ENCODE measurements at places on chromosomes 13 and 19.

DNA sequence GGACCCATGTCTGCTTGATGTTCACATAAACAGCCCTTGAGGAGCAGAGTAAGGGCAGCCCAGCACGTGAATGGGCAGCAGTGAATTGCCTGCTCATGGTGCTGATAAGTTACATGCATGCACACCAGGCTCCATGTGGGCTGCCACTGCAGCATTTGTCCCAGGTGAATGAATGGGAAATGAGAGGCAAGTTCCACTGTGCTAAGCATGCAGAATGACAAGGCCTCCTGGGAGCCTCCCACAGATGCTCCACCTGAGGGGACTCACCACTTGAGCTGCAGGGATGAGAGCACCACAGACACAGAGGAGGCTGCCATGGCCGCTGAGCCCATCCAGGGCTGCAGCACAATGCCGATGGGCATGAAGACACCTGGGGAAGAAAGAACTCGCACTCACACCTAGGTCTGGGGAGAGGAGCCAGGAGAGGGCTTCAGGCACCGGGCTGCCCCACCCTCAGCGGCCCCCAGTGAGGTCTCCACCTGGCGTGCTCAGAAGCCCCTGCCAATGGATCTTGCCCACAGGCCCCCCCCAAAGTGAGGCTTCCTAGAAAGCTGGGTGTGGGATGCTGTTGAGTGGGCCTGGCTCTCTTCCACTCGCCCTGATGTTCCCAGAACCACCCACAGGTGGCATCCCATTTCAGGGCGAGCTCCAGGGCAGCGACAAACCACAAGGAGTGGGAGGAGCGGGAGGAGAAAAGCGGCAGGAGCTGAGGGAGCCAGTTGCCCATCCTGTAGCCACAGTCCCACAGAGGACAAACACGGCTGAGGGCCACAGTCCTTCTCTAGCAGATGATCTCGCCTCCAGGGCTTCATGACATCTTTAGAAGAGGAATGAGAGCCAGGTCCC is 73.8 kb downstream of the CCDC70 start:
- DNase-seq, result no peak

DNA sequence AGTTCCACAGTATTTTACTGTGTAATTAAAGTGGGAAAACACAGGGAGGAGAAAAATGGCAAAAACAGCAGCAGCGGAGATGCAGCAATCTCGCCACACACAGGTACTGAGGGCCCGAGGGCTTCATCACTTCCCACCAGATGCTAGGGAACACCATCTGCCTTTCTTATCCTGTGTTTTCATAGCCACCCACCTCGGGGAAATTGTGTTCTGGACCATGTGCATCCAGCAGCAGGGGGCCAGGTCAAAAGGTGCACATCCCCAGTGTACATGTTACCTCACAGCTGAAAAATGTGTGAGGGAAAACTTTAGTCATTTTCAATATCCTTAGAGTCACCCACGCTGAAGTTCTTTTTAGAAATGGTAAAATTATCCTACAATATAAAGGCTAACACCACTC is 30.2 kb downstream of the PDCD5 start:
- no peak for DNase-seq

DNA sequence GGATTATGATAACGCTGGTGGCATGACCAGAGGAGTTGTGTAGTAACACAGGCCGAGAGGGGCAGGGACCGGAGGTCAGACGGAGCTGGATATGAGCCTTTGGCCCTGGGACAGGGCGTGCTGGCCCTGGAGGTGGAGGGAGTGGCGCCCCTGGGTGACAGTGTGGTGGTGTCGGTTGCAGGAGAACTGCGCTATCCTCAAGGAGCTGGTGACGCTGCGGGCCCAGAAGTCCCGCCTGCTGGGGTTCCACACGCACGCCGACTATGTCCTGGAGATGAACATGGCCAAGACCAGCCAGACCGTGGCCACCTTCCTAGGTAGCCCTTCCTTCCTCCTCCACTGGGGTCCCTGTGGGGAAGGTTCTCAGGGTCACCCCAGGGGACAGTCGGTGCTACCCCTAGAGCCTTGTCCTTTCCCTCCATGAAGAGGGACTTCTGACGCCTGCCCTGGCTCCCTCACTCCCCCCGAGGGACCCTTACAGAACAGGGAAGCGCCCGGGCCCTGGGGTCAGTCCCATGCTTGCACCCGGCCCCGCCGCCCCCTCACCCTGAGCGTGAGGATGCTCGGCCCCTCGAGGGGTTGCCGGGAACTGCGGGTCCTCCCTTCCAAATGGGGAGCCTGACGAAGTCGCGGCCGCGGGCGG is 12.8 kb upstream of the ZNF554 start:
- no peak for DNase-seq

DNA sequence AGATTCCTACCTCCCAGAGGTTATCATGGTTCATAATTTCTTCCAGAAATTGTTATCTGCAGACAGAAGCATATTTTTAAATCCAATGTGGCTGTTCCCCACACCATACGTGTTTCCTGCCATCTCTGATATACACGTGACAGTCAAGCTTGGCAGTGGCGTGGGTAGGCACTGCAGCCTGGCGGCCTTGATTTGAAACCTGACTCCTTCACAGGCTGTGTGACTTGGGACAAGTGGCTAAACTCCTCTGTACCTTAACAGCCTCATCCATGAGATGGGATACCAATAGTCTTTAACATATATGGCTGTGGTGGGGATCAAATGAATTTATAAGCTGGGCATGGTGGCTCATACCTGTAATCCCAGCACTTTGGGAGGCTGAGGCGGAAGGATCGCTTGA is 33.2 kb downstream of the DPF1 start:
- no peak for DNase-seq

- no peak for DNase-seq
Observed at GRCh38 chr13:74629985-74630384, 495.8 kb upstream of the KLF12 start.

GRCh38 chr19:16435999-16436650 is 35.6 kb downstream of the EPS15L1 start:
- DNase-seq, result peak; percentile 14

DNA sequence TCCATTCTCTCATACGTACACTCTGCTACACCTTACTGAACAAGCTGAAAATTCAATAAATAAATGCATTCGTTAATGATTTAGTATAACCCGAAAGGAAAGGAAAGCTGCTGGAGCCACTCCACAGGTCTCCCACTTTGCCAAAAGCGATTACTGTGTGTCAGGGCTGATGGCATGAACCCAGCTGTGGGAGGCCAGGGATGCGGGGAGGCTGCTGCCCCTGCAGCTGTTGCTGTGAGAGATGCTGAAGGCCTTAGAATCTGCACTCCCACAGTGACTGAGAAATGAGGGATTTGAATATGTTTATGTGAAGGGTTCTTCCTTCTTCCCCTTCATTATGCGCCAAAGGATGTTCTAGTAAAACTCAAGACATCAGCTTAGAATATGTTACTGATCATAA is 58.7 kb upstream of the NBEA start:
- no peak for DNase-seq

- DNase-seq, result peak; percentile 31
Observed at GRCh38 chr19:39937094-39937720, 2.8 kb upstream of the FCGBP start.

DNA sequence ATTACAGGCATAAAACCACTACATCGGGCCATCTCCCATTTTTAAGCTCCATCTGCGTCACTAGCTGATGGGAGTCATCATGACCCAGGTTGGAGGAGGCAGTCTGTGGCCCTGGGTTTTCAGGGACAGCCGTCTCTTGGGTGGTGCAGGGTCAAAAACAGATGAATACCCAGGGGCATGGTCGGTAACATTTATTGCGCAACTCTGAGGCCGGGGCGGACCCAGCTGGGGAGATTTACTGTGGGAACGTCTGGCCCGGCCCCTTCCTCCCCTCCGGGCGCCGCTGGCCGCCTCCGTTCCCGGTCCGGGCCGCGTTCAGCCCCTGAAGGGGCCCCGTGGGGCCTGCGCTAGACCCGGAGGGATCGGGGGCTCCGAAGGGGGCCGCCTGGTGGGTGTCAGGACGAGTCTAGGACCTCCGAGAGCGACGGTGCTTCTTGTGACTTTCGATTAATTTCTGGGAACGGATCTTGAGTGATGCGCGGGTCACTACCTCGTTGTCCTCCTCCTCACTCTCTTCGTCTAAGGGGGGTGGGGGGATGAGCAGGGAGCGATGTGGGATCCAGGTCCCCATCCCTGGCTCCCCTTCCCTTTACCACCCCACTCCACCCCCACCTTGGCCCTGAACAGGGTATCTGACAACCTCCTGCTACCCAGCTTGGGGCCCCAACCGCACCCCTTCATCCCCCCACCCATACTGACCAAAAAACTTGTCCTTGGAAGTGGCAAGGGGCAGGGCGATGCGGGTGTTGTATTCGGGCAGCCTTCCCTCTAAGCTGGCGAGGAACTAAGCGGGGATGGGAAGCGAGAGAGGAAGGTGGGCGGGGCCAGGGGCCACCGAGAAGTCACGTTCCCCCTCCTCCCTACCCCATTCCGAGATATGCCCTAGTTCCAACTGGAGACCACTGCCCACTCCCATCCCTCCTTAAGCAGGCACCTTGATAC is 1.6 kb upstream of the RGL3 start:
- no peak for DNase-seq

DNA sequence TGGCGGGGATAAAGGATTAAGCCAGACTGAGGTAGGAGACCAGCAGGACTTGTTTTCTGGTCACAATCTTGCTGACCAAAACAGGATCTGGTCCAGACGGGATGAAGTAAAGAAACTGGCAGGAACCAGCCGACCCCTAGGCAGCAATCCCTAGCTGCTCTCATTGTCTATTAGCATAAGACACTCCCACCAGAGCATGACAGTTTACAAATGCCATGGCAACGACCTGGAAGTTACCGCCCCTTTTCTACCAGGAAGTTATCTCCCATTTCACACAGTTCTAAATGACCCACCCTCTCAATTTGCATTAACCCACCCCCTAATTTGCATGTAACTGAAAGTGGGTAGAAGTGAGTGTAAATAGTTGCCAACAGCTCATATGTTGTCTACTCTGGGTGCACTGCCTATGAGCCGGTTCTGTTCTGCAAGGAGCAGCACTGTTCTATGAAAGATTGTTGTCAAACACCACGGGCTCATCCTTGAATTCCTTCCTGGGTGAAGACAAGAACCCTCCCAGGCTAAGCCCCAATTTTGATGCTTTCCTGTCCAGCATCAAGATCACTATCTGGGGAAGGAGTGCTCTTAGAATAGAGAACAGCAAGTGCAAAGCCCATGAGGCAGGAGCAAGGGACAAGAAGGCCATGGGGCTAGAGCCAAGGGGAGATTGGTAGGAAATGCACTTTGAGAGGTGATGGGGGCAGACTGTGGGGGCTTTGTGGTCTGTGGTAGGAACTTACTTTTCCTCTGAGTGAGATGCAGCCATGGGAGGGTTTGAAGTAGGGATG is 13.9 kb upstream of the FBXO27 start:
- no peak for DNase-seq

GRCh38 chr13:109784590-109785140 is 1.7 kb downstream of the IRS2 start:
- DNase-seq, result peak; percentile 88

DNA sequence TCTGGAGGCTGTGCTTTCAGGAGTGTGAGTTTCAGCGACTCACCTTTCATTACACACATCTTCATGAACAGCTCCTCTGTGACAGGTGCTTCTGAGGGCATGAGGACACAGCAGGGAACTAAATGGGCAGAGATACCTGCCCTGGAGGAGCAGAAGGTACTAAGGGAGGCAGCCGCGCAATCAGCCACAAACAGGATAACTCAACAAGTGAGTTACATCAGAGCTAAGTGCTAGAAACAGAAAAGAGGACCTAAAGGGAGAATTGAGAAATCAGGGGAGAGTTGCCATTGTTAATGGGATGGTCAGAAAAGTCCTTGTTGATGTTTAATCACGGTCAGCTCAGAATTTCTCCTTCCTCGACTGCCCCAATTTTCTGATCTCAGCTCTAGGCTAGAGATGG is 42.5 kb downstream of the SYDE1 start:
- peak; percentile 47 for DNase-seq

GRCh38 chr13:19159181-19159580 is 22.4 kb downstream of the TUBA3C start:
- DNase-seq, result no peak

- no peak for DNase-seq
Observed at GRCh38 chr13:28499609-28500008, 4.7 kb upstream of the FLT1 start.

DNA sequence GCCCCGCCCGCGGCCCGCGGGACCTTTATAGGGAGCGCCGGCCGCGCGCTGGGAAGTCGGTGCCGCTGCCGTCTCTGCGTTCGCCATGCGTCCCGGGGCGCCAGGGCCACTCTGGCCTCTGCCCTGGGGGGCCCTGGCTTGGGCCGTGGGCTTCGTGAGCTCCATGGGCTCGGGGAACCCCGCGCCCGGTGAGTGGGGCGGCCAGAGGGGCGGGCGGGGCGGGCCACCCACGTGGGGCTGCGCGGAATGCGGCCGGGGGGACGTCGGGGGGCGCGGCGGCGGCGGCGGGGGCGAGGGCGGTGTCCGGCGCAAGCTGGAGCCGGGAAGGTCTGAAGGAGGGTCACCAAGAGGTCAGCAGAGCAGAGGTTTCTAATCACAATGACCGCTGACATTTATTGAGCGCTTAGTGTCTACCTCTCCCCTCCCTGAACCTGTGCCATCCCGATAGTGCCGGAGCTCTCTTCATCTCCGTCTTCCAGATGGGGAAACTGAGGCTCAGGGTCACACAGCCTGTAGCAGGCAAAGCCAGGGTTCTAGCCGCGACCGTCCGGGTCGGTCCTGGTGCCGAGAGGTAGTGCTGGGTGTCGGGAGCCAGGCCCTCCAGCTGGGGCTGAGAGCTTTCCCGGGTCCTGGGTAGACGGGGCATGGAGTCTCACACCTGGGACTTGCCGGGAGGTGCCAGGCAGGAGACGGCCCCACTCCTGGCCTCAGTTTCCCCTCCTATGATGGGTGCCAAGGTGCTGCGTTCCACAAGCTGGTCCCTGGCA is at the start of gene FSTL3:
FSTL3 (plus strand) TSS at position 54 of the 767 bp plus-strand sequence; CDS start at position 86, 32 bp downstream.
- no peak for DNase-seq

DNA sequence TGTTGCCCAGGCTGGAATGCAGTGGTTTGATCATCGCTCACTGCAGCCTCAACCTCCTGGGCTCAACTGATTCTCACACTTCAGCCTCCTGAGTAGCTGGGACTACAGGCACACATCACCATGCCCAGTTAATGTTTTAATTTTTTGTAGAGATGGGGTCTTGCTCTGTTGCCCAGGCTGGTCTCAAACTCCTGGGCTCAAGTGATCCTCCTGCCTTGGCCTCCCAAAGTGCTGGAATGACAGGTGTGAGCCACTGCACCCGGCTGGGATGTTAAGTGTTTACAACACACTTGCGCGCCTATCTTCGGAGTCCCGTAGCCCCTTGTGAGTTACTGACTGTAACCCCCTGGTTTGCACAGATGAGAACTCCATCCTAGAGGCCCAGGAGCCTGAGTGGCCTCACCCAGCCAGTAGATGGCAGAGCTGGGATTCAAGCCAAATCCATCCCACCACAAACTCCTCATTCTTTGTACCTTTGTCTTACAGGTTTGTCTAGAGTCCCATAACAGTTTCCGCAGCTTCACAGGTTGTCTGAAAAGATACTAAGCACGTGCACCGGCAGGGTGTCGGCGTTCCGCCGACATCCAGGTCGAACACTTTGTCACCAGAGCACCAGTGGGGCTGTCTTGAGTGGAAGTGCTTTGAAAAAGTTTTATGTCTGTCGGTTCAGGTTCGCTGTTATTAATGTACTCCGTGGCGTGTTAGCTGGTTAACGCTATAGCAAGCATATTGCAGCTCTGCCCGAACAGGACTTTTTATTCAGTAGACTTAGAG is 14.7 kb downstream of the MAG start:
- no peak for DNase-seq

GRCh38 chr19:30799865-30800755 is 427.9 kb downstream of the ZNF536 start:
- DNase-seq, result peak; percentile 51
